LHCN-M2 (cell line): ENCODE measurements at places on chromosomes 4 and X.

DNA sequence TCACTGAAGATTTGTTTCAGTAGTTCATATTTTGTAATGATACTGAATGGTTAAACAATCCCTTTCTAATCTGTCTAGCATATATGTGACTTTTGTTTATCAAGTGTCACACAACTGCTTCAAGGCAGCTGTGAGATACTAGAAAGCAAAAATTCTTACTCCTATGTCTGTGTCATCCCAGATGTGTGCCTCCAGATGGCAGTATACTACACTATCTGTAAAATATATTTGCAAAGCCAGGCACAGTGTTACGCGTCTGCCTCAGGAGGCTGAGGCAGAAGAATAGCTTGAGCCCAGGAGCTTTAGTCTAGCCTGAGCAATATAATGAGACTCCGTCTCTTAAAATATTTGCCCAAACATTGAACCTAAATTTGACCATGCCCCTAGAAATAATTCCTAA is 4.0 kb downstream of the NUDT10 start:
- DNase-seq = peak; percentile 1

DNA sequence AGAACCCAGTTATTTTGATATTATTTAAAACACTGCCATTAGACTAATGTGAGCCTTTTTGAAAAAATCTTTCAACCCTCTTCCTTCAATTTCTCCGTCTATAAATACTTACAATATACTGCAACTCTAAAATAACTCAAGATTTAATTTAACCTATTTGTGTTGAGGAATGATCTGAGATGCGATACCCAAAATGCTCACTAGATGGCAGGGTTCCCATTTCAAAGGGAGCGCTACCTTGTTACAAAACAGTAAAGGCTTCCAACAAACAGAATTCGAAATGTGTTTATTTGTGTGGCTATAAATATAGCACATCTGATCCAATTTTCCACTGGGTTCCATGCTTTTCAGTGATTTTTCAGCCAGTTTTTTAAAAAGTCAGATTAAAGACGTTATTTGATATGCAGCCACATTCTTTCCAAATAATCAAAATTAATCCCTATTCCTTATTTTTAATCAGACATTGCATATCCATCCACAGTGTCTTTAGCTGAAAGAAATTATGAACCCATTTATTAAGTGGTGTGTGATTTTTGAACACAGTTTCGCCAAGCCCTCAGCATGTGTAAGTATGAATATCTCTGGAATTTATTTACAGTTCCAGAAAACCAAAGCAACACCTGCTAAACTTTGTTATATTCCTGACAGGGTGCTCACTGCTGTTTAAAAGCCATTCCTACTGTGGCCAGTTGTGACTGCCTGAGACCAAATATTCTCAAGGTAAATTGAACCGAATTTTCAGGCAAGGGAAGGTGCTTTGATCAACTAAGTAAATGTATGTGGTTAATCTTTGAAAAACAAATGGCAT is 668.0 kb upstream of the LCORL start:
- DNase-seq = peak; percentile 35

DNA sequence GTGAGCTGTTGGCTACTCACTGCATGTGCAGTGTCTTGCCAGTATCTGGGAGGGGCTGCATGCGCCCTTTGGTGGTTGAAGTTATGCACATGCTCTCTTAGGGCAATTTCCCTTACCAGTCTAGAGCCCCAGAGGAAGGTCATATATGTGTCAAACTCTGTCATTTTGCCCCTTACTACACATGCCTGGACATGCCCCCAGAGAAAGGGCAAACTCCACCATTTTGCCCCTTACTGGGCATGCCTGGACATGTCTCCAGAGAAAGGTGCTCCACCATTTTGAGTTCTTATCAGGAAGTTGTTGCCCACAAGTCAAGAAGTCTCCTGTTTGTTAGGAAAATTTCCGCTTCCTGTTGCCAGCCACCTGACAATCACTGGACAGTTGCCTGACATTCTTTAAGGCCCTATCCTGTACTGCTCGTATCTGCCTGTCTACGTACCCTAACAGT is 56.4 kb upstream of the PLAC8 start:
- peak; percentile 36 for DNase-seq

GRCh38 chr4:84651499-84651898 is 68.6 kb downstream of the CDS1 start:
- DNase-seq = no peak

DNA sequence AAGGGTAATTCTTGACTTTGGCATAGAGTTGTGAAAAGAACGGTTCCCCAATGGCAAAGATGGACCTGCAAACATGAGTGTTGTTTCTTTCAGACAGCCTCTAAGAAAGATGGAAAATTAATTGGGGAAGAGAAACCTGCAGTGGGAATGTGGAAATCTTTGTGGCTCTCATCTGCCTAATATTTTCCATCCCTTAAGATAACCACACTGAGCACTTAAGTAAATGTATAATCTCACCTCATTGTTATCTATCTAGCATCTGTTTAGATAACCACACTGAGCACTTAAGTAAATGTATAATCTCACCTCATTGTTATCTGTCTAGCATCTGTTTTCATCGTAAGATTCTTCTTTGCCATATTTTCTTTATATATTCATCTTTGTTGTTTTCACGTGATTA is 149.3 kb downstream of the NWD2 start:
- no peak for DNase-seq

DNA sequence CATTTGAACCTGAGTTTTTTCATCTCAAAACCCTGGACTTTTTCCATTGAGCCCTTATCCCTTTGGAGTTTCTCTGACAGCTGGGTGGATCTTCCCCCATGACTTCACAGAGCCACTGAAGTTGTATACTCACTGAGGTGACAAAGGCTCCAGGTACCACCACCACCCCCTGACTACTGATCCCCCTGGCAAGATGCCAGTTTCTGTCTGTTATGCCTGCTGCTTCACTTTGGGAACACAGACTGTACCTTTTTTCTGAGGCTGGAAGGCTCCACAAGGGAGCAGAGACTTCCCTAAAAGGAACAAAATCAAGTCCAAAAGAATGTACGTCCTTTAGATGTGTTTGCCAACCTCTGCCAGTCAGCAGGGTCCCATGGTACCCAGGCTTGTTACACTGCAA is 160.3 kb upstream of the JADE1 start:
- no peak for DNase-seq

GRCh38 chrX:85109235-85109634 is 105.6 kb downstream of the APOOL start:
- DNase-seq = no peak

- DNase-seq = no peak
Measured at GRCh38 chrX:12021698-12022097, 116.6 kb upstream of the FRMPD4 start.

DNA sequence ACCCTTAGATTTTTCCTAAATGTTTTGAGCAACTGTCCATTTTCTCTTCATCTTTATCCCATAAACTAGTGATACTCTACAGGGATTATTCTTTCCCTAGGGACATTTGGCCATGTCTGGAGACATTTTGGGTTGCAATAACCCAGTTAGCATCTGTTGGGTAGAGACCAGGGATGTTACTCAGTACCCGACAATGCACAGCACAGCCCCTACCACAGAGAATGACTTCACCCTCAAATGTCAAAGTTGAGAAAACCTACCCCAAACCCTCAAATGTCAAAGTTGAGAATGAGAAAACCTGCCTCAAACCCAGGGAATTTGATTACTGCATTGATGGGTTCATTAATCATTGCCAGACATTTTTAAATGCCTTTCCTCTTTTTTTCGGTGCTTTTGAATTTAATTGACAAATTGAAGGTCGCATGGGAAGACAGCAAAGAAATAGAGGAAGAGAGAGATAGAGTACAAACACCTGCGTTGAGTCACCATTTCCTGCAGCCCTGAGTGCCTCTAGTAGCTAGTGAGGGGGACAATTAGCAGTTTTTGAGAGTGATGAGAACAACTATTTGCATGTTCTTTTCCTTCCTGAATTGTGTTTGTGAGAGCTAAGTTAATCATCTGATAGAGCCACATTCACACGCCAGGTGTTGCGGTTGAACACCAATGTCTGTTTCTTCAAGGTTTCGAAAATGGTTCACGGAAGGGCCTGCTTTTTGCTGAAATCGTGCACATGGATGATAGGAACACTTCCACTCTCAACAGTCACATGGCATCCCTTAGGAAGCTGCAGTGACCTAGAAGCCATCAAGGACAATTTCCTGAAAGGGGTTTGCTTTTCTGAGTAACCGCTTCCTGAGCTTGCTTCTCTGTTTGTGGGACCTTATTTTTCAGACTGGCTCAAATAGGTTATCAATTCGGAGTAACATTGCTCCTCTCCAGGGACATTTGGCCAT is 203.9 kb upstream of the VCX3A start:
- DNase-seq = no peak

DNA sequence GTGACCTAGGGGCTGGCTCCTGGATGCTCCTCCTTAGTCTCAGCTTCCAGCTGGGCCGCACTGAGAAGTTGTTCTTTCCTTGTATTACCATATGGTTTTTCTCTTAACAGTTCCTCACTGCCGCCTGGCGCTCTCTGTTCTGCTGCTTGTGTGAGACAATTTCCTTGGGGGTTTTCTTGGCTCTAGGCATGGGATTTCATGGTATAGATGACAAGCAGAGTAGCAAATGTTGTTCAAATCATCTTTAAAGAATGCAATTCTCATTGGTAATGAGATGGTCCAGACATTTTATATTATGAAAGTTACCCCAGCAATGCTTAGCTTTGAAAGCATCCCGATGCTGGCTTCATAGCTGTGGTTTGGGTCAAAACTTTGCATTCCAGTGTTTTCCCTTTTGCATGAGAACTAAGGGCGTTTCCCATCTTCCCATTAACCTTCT is 37.6 kb downstream of the SEPTIN11 start:
- DNase-seq = peak; percentile 90

- DNase-seq = no peak
Measured at GRCh38 chrX:2414384-2414783, 86.4 kb downstream of the DHRSX start.

- DNase-seq = no peak
Measured at GRCh38 chr4:178809921-178810320, 1367.7 kb upstream of the AGA start.

DNA sequence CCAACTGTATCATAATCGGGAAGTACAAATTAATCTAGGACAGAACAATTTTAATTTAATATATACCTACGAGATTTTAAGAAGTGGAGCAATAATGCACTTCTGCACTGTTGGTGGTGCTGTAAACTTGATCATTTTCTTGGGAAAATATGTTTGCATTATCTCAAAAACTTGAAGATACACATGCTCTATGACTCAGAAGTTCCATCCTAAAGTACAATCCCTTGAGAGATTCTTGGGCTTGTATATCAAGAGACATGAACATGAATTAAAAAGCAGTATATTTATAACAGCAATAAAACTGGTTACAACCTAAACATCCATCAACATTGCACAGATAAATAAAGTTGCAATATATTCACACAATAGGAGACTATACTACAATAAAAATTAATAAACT is 168.8 kb downstream of the CLCN4 start:
- peak; percentile 29 for DNase-seq

DNA sequence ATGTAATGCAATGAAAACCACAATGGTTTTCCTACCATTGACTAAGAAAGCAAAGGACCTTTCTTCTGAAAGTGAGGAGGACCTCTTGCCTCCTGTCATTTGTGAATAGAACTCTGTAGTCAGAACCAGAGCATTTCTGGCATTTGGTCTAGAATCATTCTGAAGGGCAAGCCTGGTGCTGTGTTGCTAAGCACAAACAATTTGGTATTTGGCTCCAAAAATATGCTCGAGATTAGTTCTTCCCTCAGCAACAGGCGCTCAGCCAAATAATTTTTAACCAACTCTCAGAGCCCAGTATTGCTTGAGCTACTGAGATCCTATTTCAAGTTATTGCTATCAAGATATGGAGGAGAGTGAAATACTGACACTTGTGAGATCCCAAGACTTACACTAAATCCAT is 71.0 kb downstream of the SNCA start:
- DNase-seq = peak; percentile 82

- DNase-seq = no peak
Measured at GRCh38 chrX:69014200-69014599, 151.1 kb downstream of the PJA1 start.

DNA sequence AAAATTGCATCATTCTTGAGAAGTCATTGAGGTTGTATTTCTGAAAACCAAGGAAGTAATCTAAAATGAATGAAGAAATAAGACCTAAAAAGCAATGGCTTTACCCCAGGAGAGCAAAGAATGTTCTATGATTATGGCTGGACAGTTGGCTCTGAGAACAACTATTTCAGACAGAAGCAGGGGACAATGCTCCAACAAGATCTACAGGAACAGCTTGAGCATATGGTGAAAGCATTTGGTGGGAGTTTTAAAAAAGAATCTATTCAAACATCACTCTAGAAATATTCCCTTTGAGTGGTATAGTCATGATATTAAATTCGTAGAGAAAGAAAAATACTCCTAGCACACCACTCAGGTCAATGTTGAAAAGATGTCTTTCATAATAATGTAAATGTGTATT is 26.7 kb downstream of the DYNLT3 start:
- DNase-seq = no peak

GRCh38 chrX:118756101-118756500 is 28.7 kb downstream of the IL13RA1 start:
- no peak for DNase-seq

- no peak for DNase-seq
Measured at GRCh38 chr4:20318909-20319277, 67.2 kb downstream of the SLIT2 start.

DNA sequence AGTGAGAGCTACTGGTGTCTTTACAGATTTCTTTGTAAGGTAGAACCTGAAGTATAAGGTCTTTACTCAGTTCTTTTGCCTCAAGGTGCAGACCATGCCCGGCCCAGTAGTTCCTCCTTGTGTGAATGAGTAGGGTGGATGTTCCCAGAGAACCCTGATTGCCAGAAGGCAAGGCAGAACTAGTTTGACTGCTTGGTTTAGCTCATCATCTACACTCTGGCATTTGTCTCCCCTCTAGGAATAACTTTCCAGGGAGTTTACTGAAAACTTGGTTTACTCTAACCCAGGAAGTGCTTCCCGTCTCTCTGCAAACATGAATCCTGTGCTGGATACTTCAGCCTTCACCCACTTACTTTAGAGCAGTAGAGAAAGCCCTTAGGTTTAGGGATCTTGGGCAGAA is 29.1 kb downstream of the MCUB start:
- DNase-seq = no peak

- DNase-seq = no peak
Measured at GRCh38 chrX:68420559-68420958, 12.7 kb downstream of the OPHN1 start.

GRCh38 chr4:13547485-13548041 is 3.3 kb upstream of the NKX3-2 start:
- no peak for DNase-seq

DNA sequence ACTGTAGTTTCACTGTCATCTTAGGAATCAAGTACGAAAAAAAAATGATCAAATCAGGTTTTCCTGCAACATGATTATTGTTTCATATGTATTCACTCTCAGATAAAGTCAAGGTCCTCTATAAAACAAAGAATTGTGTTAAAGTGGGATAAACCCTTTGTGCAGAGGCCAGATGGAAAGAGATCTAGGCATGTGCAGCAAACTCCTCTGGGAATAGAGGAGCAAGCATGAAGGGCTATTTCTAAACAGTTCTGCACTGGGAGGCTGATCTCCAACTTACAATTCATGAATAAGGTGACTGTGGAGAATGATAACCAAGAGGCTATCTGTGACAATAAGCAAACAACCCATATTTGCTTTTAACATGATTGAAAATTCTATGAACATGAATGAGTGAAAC is 2.4 kb upstream of the WDFY3 start:
- peak; percentile 19 for DNase-seq

GRCh38 chr4:98484031-98484430 is 174.4 kb downstream of the TSPAN5 start:
- DNase-seq = no peak
